ENCODE measurements at places on chromosomes 5 and 9.

GRCh38 chr9:113556877-113557593, 93.5 kb downstream of the RGS3 start:
- no peaks in the 10 kb centered on the region for H3K36me3 ChIP-seq
- peak overlapping the region; percentile 20 for H3K27ac ChIP-seq
- DNase-seq, result no peak
- peaks cover 1% of the 10 kb centered on the region for H3K4me1 ChIP-seq
- no peak overlapping the region for H3K4me3 ChIP-seq
- H3K27me3 ChIP-seq, result no peaks in the 10 kb centered on the region

GRCh38 chr9:78298046-78298765, 1.3 kb downstream of the PSAT1 start:
- peak overlapping the region; percentile 89 for H3K4me3 ChIP-seq
- peaks cover 22% of the 10 kb centered on the region for H3K27me3 ChIP-seq
- H3K4me1 ChIP-seq, result peaks cover 16% of the 10 kb centered on the region

- no peak overlapping the region for H3K27ac ChIP-seq
- DNase-seq, result no peak
- H3K4me3 ChIP-seq, result no peak overlapping the region
- no peaks in the 10 kb centered on the region for H3K27me3 ChIP-seq
Measured at GRCh38 chr9:87595610-87596009, 97.9 kb downstream of the DAPK1 start.

DNA sequence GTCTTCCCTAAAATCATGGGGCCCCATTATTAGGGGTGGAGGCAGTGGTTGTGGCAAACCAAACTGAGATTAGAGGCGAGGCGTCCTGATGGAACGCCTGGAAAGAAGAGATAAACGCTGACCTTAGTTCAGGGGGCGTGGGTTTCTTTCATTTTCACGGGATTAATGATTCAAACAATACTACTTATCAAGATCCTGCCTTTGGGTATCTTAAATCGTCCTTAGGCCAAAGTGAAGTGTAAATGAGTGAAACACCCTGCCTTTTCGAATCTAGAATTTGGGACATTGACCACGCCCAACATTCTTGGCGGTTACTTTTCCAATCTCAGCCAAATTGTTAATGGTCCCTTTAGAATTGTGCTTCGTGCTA, 1.0 kb upstream of the UBTD2 start:
- no peak for DNase-seq
- peaks cover 28% of the 10 kb centered on the region for H3K4me1 ChIP-seq
- peak overlapping the region; percentile 94 for H3K4me3 ChIP-seq
- H3K27me3 ChIP-seq, result no peaks in the 10 kb centered on the region
- H3K27ac ChIP-seq, result peak overlapping the region; percentile 90
- H3K36me3 ChIP-seq, result peaks cover 4% of the 10 kb centered on the region

GRCh38 chr5:169503886-169504285, 79.7 kb upstream of the SPDL1 start:
- peaks cover 9% of the 10 kb centered on the region for H3K27me3 ChIP-seq
- H3K4me3 ChIP-seq, result no peak overlapping the region
- H3K4me1 ChIP-seq, result no peaks in the 10 kb centered on the region
- H3K36me3 ChIP-seq, result no peaks in the 10 kb centered on the region
- no peak overlapping the region for H3K27ac ChIP-seq

DNA sequence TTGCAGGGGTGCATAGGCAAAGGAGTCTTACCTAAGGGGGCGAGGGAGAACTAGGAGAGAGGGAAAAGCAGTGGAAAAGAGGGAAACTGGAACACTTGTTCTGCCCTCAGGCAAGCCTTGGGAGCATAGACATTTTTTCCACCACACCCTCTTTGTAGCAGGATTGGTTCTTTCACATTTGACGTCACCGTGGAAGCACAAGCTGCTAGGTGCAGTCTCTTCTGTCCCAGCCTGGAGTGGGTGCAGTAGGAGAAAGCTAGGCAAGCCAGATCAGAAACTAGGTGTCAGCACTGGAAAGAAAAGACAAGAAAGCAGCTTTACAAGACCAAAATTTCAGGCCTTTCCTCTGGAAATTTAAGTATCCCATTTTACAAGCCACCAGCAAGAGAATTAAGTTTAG, 440.4 kb downstream of the EFNA5 start:
- H3K27ac ChIP-seq, result no peak overlapping the region
- no peaks in the 10 kb centered on the region for H3K4me1 ChIP-seq
- no peak for DNase-seq
- H3K36me3 ChIP-seq, result no peaks in the 10 kb centered on the region

- peak overlapping the region; percentile 69 for H3K27ac ChIP-seq
- peaks cover 60% of the 10 kb centered on the region for H3K36me3 ChIP-seq
- no peak for DNase-seq
- H3K4me3 ChIP-seq, result no peak overlapping the region
Measured at GRCh38 chr5:119387945-119388618, 32.3 kb downstream of the TNFAIP8 start.
